GM12878 (cell line): ENCODE measurements at places on chromosomes 11 and 22. TPM values are rescaled to one million over a fixed set of nuclear protein-coding genes. Genes with fewer than 3 reads are reported as not detected.

OR52E6 gene
- not detected in 2 replicates for total RNA-seq

GDPD4 gene
- not detected in 2 replicates for total RNA-seq

DDTL gene
- total RNA-seq: not detected in 2 replicates

DNA sequence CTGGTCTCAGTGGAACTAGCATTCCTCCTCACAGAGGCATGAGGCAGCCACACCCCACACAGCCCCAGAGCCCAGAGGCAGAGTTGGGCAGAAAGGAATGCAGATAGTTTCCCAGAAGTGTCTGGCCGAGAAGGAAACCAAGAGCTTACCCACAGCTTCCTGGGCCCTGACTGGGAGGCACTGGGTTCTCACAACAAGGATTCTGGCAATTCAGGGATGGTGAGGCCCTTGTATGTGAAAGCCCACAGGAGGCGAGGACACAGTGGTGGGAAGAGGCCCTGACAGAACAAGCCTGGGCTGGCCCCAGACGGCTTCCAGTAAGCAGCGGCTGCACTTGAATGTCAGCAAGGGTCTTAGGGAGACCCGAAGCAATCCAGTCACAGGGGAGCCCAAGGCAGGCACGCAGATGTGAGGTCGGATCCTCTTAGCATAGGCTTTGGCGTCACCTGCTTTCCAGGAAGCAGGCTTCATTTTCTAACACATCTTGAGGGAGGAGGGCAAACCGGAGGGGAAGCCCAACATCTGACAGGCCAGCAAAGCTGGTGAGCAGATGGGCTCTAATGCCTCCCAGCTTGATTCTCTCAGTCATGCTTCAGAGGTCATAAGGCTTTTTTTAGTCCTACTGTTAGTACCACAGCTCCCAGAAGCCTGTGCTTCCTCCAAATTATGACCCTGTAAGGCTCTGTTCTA lies 78.3 kb upstream of the AKIP1 start:
- H3K4me3 ChIP-seq: no peak overlapping the region
- H3K36me3 ChIP-seq: no peaks in the 10 kb centered on the region
- H3K27me3 ChIP-seq: no peaks in the 10 kb centered on the region

DNA sequence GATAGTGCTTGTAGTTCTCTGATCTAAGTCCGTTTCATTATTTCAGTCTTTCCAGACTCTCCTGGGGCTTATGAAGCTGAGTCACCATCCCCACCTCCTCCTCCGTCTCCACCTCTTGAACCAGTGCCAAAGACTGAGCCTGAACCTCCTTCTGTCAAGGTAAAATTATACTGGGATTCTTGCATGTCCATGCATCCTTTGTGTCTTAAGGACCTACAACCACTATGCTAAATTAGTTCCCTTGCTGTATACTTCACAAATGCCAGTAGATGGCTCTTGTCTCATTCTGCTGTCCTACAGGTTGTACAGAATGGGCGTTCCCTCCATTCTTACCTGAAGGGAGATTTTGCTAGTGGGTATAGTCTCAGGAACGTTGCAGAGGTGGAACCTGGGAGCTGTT lies 42.2 kb downstream of the POLD3 start:
- no peak overlapping the region for H3K4me3 ChIP-seq
- H3K4me1 ChIP-seq: peaks cover 13% of the 10 kb centered on the region
- H3K27me3 ChIP-seq: no peaks in the 10 kb centered on the region
- peaks cover 5% of the 10 kb centered on the region for H3K36me3 ChIP-seq
- no peak for DNase-seq

DNA sequence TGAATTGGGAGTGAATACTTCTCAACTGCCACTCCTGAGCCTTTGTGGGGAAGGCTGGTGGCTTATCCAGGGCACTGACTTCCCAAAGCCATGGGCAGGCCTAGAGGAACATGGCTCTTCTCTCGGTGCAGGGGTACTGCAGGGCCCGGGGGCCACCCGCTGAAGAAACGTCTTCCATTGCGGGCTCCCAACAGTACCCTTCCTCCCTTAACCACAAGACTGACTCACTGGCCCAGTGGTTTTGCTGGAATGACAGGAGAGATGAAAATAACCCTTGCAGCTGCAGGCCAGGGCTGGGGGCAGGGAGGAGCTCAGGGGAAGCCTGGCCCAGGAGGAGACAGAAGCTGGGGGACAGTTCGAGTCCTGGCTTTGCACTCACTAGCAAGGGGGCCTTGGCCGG lies 13.5 kb downstream of the TXN2 start:
- H3K4me1 ChIP-seq: peaks cover 4% of the 10 kb centered on the region
- peaks cover 17% of the 10 kb centered on the region; the same call in 1 of the 2 replicates for H3K36me3 ChIP-seq
- no peak overlapping the region for H3K4me3 ChIP-seq
- DNase-seq: no peak
- no peak overlapping the region for H3K27ac ChIP-seq

DNA sequence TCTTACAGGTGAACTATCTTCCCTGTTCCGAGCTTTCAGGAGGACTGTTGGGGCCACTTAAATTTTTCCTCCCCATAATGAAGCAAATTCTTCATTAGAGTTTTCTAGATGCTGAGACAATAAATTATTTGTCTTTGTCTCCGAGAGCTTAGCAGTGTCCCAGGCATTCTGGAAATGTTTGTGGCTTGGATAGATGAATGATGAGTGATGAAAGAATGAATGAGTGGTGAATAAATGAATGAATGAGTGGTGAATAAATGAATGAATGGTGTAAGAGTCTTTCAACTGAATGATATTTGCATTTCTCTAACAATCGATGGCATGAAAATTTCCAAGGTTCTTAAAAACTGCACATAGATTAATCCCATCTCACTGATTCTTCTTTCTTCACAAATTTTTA lies 52.8 kb downstream of the AHNAK start:
- DNase-seq: no peak
- no peaks in the 10 kb centered on the region for H3K27me3 ChIP-seq
- H3K4me1 ChIP-seq: no peaks in the 10 kb centered on the region
- no peaks in the 10 kb centered on the region for H3K36me3 ChIP-seq
